ENCODE measurements at places on chromosomes 5 and 9.

GRCh38 chr9:4581035-4581760 is 80.9 kb upstream of the PLPP6 start:
- DNase-seq: no peak

GRCh38 chr9:91929331-91929730 is 20.7 kb downstream of the ROR2 start:
- no peak for DNase-seq

GRCh38 chr9:22098643-22099332 is 89.7 kb upstream of the CDKN2B start:
- DNase-seq: no peak

DNA sequence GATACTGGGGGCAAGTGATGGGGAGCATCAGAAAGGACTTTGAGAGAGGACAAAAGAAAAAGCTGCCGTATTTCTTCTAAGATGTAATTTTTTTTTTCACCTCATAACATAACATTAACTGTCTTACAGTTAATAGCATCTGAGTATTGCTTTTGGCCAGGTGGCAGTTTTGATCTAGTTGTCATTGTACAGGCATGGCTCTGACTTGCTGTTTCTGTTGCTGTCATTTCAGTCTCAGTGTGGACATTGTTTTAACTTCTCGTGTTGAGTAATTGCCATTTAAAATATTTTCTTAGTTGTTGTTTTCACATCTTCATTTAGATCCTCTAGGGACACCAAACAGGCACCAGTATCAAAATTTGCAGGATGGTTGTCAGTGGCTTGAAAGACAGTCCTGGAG is 12.4 kb downstream of the SMAD5 start:
- DNase-seq: no peak

- DNase-seq: no peak
Observed at GRCh38 chr9:20643660-20644059, 21.4 kb upstream of the MLLT3 start.

DNA sequence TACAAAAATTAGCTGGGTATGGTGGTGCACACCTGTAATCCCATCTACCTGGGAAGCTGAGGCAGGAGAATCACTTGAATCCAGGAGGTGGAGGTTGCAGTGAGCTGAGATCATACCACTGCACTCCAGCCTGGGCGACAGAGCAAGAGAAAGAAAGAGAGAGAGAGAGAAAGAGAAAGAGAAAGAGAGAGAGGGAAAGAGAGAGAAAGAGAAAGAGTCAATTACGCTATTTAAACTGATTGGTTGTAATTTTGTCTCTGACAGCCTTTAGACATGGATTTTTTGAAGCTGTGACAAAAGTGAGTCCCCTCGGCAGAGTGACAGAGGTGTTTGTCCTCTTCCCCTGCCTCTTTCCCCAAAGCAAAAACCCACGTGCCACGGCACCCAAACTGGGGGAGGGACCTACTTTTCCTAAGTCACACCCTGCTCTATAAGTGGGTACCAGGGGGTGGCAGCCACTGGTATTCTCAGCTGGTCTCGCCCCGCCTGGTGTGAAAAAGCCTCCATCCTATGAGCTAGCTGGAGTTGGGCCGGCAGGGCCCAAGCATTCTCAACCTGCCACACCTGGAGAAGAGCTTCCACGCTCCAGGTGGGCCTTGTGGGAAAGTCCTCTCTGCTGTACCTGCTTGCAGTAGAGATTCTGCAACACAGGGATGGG is 3.4 kb upstream of the CFAP157 start:
- DNase-seq: no peak

DNA sequence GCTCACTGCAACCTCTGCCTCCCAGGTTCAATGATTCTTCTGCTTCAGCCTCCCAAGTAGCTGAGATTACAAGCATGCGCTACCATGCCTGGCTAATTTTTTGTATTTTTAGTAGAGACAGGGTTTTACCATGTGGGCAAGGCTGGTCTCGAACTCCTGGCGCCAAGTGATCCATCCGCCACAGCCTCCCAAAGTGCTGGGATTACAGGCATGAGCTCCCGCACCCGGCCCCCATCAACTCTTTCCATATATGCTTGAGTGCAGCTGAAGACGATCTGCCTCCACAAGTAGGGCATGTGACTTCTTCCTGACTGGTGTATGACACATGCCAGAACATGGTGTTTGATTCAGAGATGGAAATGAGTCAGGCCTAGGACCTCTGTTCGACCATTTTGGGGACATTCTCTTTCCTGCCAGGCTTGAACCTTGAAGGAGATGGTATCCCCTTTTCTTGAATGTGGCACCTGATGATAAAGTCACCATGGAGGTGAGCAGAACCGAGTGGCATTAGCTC is 7.5 kb upstream of the CNOT6 start:
- no peak for DNase-seq

GRCh38 chr5:57468481-57469163 is 14.0 kb downstream of the ACTBL2 start:
- no peak for DNase-seq

- no peak for DNase-seq
Observed at GRCh38 chr9:16624744-16625117, 245.7 kb downstream of the BNC2 start.

DNA sequence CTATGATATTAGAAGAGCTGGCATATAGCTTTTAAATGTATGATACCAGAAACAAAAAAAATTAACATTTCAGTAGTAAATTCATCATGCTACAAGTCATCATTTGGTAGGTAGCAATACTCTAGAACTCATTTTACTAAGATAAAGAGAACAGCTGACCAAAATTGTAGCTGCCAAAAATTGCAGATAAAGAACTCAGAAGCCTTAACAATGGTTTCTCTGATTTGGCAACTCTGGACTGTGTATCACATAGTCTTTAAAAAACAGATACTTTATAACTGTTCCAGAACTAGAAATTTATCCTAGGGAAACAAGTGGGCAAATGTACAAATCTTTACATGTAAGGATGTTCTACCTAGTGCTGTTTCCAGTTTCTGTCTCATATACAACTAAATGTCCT is 33.9 kb downstream of the ZFR start:
- no peak for DNase-seq

GRCh38 chr5:134397196-134397595 is 14.5 kb downstream of the CDKN2AIPNL start:
- DNase-seq: no peak

DNA sequence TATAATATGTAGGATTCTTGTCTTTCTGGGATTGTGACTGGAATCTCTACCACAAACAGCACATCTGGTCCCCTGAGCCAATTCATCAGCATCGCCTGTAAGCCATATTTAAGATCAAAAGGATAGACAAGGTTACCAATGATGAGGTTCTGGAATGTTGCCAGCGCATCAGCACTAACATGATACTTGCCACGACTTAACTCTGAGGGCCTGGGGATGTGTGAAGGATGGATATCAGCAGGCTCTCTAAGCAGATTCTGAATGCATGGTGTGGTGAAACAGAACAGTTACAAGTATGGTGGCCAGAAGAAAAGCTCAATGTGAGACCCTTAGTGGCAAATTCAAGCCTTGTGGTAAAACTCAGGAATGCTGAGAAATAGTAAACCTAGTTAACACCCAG is 143.0 kb downstream of the XRCC4 start:
- DNase-seq: no peak

DNA sequence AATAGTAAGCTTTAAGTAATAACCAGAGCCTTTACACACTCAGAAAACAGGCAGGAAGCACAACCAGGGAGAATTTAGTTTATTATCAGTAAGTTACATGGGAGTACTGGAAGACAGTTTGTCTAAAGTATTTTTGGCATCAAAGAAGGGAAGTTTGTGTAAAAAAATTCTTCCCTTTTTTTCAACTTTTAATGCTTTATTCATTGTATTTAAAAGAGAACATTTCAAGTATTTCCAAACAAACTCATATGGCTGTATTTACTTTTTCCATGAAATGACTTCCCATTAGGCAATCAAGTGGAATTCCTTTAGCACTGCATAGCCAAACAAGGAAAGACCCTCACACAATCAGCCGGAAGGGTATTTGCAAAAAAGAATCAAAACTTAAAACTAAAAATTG is 26.7 kb downstream of the RNF145 start:
- DNase-seq: no peak

DNA sequence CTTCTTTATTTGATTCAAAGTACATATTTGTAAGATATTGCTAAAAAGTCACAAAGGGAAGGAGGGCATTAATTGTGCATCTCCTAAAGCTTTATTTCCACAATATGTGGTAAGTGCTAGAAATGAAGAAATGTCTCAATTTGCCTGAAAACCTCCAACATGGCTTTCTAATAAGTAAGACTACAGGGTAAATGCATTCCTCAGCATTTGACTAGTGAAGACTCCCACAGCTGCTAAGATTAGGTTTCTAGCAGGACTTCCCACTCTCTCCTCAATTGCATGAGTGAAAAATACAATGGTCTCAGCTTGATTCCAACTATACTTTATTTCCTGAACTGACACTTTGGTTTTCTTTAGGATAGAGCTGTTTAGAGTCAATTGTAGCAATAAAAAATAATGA is 162.1 kb downstream of the ELAVL2 start:
- no peak for DNase-seq

- no peak for DNase-seq
Observed at GRCh38 chr9:78695519-78695918, 398.6 kb downstream of the PSAT1 start.

DNA sequence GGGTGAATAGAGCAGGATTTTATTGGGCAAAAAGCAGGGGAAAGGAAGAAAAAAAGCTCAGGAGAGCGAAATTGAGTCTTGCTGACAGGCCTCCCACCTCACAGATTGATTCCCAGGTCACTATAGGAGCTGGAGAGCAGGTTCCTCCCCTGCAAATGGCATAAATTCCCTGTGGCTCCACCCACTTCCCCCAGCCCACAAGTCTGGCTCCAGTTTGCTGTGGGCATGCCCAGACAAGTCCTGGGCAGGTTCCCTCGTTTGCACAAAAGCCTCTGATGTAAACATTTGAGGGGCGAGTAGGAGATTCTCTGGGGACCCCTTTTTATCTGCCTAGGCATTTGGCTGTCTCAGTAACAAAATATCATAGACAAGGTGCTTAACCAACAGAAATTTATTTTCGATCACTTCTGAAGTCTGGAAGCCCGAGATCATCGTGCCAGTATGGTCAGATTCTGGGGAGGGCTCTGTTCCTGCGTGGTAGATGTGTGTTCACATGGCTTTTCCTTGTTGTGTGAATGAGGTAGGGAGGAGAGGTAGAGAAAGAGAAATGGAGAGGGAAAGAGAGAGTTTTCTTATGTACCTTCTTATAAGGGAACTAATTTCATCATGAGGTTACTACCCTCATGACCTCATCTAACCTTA is 614.5 kb downstream of the MAT2B start:
- DNase-seq: no peak

- no peak for DNase-seq
Observed at GRCh38 chr9:113531919-113532808, 68.6 kb downstream of the RGS3 start.

DNA sequence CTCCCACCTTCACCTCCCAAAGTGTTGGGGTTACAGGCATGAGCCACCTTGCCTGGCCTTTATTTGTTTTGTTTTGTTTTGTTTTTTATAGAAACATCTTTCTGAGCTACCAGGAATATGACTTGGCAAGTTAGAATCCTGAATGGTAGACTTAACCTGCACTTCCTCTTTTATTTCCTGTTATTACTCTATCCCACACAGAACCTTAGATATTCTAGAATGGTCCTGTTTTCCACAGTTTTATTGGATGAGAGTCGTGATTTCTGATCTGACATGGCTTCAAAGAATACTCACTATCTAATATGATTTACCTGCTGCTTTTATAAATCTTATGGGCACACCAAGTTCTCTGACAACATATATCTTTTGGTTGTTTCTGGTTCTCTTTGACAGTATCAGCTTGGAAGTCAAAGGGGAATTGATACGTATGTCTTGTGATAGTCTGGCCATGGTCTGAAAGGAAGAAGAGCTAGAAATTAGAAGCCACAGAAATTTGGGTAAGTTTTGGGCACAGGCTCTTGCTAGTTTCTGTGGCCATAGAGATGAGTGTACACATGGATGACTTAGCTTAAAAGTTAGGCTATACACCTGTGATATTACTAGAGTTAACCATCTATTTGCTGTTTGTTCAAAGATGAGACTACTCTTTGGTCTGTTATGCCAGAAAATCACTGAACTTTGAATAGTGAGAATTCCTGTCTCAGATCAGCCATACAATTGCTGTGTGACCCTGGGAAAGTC is 4.7 kb upstream of the PANK3 start:
- no peak for DNase-seq

- DNase-seq: no peak
Observed at GRCh38 chr5:41793141-41793770, 77.0 kb downstream of the OXCT1 start.

GRCh38 chr9:80218328-80218727 is 646.6 kb downstream of the TLE4 start:
- DNase-seq: no peak

DNA sequence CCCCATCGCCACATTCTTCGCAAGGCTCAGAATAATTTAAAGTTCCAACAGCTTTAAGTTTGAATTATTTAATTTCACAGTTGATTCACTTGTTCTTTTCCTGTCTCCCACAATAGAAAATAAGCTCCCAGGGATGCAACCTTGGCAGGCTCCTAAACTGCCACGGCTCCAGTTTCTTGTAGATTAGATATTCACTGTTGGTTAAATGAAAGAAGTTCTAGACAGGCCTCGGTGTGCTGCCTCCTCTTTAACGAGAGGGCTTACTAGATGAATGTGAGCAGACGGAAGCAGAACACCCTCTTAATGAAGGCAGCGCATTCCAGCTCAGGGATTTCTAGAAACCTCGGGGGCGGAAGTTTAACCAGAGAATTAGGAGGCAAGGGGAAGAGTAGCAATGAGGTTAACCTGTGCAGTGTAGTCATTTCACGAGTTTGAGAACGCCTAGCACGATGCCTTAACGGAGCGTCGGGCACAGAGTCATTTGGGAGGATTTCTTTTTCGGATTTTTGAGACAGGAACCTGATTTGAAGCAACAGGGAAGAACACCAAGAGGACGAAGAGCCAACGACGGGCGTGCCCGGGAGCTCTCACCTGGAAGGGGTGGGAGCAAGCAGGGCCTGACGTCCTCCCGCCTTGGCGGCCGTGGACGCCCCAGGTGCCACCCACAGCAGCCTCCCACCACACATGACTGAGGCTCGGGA is 637 bp upstream of the SMC5 start:
- DNase-seq: peak; percentile 10

- DNase-seq: no peak
Observed at GRCh38 chr5:116573702-116574366, 789 bp downstream of the SEMA6A start.

- no peak for DNase-seq
Observed at GRCh38 chr5:88515881-88516819, 247.5 kb upstream of the TMEM161B start.

DNA sequence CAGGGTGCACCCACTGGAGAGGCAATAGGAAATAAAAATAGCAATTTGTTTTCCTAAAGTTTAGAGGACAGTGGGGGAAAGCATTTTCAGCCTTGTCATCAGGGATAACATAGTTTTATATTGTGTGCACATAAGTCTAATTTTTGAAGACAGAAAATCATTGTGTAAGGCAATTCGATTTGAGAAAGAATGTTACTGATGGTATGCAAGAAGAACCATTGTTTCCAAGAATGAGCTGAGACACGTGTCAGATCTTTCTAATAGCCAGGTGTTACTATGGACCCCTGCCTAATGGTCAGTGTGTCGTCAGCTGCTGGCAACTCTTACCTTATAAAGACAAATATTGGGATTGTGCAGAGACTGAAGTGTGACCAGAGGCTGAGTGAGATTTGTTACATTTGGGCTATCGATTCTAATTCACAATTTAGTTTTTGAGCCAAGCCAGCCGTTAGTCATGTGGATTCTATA is 67.1 kb upstream of the PPP2R2B start:
- DNase-seq: no peak

Data from activated CD8-positive, alpha-beta memory T cell treated with anti-CD3 and anti-CD28 coated beads for 4 hours (primary cell).